IPS-NIHi11 (cell line): ENCODE measurements at places on chromosomes 1 and 21.
A peak's percentile ranks its signal among the peaks of the same experiment; 100 is the strongest.

- DNase-seq: no peak
Measured at GRCh38 chr1:210586771-210587170, 258.1 kb downstream of the HHAT start.

- no peak for DNase-seq
Measured at GRCh38 chr1:15098176-15099125, 55.1 kb upstream of the TMEM51 start.

- DNase-seq: no peak
Measured at GRCh38 chr1:100361511-100362089, 9.3 kb downstream of the CDC14A start.

- DNase-seq: no peak
Measured at GRCh38 chr1:192529031-192529755, 46.4 kb upstream of the RGS1 start.

DNA sequence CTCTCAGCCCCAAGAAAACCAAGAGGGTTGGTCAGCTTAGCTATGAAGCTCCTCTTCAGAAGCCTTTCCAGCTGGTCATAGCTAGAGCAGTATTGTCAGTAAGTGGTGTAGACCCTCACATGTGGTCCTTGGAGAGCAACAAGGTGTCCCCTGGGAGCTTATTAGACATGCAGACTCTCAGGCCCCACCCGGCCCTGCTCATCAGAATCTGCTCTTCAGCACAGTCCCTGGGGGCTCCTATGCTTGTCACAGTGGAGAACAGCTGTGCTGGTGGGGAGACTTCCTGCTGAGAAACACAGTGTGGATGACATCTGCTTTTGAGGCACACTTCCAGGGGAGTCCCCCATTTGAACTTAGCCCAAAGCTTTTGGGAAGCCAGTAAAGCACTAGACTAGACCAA lies 21.9 kb upstream of the NEK2 start:
- DNase-seq: no peak

DNA sequence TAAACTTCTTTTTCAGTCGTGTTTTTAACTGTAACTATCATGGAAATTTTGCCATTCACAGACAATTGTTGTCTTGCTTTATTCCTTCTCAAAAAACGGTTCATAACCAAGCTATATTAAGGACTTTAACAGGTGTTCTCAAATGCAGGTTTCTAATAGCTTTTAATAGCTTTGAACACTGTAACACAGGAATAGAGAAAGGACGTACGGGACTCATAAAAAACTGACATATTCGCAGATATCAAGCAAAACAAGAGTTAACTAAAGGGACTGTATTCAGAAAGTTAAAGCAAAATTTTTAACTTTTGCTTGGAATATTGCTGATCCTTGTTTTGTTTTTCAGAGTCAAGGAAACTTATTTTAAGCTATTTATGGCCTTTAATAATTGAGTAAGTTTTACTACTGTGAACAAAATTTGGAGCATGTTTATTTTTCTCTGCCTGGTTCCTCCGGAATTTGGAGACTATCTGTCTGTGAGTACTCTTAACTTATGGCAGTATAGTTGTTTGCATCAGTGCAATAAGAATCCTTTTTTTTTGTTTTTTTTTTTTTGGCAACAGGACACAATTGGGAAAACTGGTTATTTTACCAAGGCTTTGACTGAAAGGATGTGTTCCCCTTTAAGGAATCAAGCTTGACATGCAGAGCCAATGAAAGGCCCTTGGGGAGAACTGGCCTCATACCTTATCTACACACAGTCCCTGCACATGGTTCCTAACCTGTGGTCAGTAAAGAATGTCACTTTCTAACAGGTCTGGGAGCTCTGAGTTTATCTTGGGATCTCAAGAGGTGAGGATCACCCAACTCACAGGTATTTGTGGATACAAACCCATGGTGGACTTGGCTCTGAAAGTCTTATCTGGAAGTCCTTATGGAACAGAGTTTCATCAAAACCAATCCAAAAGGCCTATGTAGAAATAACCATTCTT lies 5.8 kb upstream of the CD46 start:
- DNase-seq: no peak

GRCh38 chr1:241440904-241441303 lies 78.7 kb downstream of the FH start:
- DNase-seq: no peak

- DNase-seq: no peak
Measured at GRCh38 chr1:68107771-68108170, 57.3 kb upstream of the DIRAS3 start.

- no peak for DNase-seq
Measured at GRCh38 chr1:94971491-94971924, 44.6 kb upstream of the CNN3 start.

DNA sequence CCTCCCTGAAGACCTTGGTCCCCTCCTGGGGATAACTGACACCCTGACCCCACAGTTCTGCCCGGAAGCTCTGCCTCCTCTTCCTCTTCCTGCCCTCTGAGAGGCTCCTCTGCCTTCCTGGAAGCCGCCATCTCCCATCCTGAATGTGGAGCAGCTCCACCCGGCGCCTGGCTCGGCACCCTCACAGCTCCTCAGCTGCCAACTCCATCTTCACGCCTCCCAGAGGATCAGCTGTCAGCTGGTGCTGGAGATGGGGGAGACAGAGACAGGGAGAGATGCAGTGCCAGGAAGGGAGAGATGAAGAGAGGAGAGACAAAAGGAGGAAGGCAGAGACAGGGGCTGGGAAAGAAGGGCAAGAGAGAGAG lies 210.4 kb upstream of the CSF3R start:
- DNase-seq: no peak

- DNase-seq: no peak
Measured at GRCh38 chr1:208909011-208909984, 665.1 kb upstream of the PLXNA2 start.

GRCh38 chr1:201606623-201607022 lies 67.7 kb downstream of the NAV1 start:
- DNase-seq: no peak

DNA sequence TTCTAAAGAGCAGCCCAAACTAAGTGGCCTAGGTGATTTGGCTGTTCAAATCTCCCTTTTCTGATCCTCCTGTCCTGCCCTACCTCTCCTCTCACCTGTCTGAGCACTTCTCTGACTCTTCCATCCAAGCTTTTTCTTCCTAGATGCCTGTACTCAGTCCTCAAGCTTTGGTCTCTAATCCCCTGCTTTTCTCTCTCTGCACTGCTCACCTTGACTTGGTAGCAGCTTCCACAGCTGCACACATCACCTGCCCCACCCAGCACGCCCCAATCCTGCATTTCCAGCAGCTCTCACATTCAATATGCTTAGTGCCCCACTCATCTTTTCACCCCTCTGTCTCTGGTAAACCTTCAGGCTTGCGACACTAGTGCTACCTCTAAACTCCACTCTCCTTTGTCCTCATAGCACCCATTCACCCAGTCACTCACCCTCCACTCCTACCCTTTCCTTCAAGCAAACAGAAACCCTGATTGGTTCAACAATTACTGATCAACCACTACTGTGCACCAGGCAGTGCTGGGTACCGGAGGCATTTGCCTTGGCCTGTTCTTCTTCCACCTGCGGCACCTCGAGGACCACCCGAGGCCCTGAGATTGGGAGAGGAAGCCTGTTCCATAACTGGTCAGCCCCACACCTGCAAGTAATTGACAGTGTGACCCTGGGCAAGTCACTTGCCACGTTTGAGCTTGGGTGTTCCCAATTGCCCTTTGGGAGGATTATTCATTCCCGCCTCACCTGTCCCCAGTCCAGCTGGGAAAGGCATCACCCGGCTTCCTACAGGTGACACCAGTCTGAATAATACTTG lies 136.1 kb upstream of the EDN2 start:
- DNase-seq: no peak

- DNase-seq: no peak
Measured at GRCh38 chr21:45294509-45295291, 7.0 kb upstream of the POFUT2 start.

GRCh38 chr1:231719485-231720183 lies 93.0 kb downstream of the DISC1 start:
- no peak for DNase-seq

- DNase-seq: no peak
Measured at GRCh38 chr1:21212126-21212525, 35.4 kb upstream of the EIF4G3 start.

GRCh38 chr1:69613414-69613813 lies 45.7 kb downstream of the LRRC7 start:
- DNase-seq: no peak

- DNase-seq: peak; percentile 65
Measured at GRCh38 chr1:236103059-236103458, 38.2 kb upstream of the NID1 start.

- DNase-seq: peak; percentile 74
Measured at GRCh38 chr1:204127597-204128242, 24.1 kb downstream of the ETNK2 start.

DNA sequence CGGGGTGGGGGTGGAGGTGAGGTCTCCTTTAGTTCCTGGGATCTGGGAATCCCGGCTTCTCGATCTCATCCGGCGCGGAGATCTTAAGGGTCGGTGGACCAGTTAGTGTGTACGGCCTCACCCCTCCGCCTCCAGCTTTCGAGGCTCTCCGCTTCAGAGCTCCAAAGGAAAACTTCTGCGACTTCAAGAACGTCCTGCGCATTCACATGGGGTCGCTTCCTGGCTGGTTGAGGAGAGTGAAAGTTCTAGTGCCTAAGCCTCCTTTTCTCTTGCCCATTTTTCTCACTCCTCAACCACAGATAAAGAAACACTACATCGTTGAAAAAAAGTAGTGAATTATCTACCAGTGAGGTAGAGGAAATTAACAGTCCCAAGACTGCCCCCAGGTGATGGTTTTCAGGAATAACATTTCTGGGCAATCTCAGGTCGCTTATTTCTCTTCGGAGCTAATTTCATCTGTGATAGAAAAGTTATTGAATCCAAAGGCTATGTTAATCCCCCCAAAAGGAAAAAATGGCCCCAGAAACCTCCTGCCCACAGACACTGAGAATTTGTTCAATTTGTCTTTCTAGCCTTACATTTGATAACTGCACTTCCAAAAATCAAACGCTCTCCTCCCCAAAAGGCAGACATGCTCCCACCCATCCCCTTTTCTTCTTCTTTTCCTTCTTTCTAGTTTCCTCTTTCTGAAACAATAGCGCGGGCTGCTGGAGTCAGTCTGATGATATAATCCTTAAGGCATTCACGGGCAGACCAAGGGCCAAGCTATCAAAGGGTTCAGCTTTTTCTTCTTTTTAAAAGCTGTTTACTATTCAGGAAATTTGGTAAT lies 20.6 kb upstream of the TBX15 start:
- peak; percentile 39 for DNase-seq

DNA sequence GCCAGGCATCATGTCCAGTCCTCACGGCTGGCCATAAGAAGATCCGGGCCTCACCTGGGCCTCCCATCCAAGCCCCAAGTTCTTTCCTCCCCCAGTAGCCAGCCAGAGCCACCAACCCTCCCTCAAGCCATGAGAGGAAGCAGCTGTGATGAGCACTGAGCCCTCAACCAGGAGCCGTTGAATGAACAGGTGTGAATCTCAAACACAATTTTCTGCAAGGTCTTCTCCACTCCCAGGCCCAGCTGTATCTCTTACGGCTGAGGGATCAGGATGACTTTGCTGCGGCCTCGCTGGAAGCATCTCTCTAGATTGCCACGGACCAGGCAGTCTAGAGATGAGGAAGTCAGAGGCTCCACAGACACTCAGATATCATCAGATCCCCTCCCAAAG lies 9.8 kb upstream of the CLDN14 start:
- no peak for DNase-seq

- no peak for DNase-seq
Measured at GRCh38 chr1:151967091-151967490, 26.6 kb downstream of the S100A10 start.

GRCh38 chr1:202798260-202798659 lies 10.0 kb downstream of the KDM5B start:
- DNase-seq: no peak
